ENCODE measurements at places on chromosomes 3 and 15. TPM values are rescaled to one million over a fixed set of nuclear protein-coding genes. Genes with fewer than 3 reads are reported as not detected.

Gene STOML1
- total RNA-seq, result 15.2 TPM

Gene SOX14
- not detected for total RNA-seq

Gene KLF15
- not detected for total RNA-seq

Gene GNAT1
- not detected for total RNA-seq

Gene RAB11A
- total RNA-seq, result 187 TPM

Gene KIF23
- 1.1 TPM for total RNA-seq

Gene SRGAP3
- total RNA-seq, result 1.4 TPM

Gene BFSP2
- total RNA-seq, result not detected

Gene CLDN1
- 0.32 TPM for total RNA-seq

DNA sequence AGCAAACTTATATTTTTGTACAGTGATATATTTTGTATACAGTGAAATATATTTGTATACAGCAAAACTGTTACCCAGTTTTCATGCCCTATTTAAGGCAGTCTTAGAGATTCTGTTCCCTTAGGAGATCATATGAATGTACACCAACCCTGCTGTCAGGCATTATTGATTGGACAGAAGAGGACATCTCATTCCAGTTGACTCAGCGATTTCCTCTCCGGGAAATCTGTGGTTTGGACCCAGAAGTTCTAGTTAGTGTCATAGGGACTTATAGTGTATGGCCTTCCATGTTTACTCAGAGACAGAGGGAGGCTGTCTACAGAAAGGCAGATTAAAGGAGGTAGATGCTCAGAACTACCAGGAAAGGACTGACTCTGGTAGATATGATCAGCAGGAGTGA lies 318.8 kb upstream of the KCNMB2 start:
- no peak overlapping the region for H3K4me3 ChIP-seq
- no peaks in the 10 kb centered on the region for H3K4me1 ChIP-seq
- no peak overlapping the region for H3K27ac ChIP-seq
- no peaks in the 10 kb centered on the region for H3K27me3 ChIP-seq

GRCh38 chr3:29247088-29247745 lies 33.7 kb upstream of the RBMS3 start:
- no peaks in the 10 kb centered on the region for H3K36me3 ChIP-seq
- no peak overlapping the region for H3K27ac ChIP-seq
- no peaks in the 10 kb centered on the region for H3K4me1 ChIP-seq

- H3K27me3 ChIP-seq, result no peaks in the 10 kb centered on the region
- no peak for DNase-seq
- H3K4me1 ChIP-seq, result no peaks in the 10 kb centered on the region
- H3K4me3 ChIP-seq, result no peak overlapping the region
- H3K27ac ChIP-seq, result no peak overlapping the region
- H3K36me3 ChIP-seq, result no peaks in the 10 kb centered on the region
Observed at GRCh38 chr3:189806171-189806951, 175.2 kb downstream of the TP63 start.

DNA sequence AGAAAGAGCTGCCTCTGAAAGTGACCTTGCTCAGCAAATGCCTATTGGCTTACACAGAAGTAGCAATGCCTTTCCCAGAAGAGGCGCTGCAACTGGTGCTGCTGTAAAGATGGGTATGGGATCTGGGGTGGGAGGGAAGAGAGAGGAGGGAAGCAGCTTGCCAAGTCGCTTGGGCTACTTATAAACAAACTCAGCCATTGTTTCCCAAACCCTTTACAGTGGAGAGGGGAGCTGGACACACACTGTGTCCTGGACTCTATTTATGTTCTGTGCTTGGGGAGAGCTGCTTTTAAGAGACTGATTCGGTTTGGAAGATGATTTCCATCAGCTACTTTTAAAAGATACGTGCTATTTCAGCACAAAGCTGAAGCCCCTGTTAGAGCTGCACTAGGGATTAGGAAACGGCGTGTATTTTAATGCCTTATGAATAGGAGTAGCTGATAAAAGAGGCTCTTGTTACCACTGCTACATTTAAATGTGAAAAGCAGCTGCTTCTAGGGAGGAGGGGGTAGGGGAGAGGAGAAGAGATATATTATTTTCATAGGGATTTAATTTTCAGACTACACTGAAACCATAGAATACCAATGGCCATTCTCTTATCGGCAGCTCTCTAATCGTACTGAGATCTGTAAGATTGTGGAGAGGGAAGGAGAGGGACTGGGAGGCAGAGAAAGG lies 440.6 kb downstream of the MCTP2 start:
- no peak for DNase-seq
- H3K27me3 ChIP-seq, result no peaks in the 10 kb centered on the region
- H3K4me3 ChIP-seq, result no peak overlapping the region
- H3K27ac ChIP-seq, result no peak overlapping the region
- no peaks in the 10 kb centered on the region for H3K36me3 ChIP-seq

- H3K4me3 ChIP-seq, result no peak overlapping the region
- no peak overlapping the region for H3K27ac ChIP-seq
- no peak for DNase-seq
- no peaks in the 10 kb centered on the region for H3K27me3 ChIP-seq
- H3K4me1 ChIP-seq, result peaks cover 17% of the 10 kb centered on the region
Observed at GRCh38 chr3:31581660-31582059, 48.9 kb downstream of the STT3B start.

DNA sequence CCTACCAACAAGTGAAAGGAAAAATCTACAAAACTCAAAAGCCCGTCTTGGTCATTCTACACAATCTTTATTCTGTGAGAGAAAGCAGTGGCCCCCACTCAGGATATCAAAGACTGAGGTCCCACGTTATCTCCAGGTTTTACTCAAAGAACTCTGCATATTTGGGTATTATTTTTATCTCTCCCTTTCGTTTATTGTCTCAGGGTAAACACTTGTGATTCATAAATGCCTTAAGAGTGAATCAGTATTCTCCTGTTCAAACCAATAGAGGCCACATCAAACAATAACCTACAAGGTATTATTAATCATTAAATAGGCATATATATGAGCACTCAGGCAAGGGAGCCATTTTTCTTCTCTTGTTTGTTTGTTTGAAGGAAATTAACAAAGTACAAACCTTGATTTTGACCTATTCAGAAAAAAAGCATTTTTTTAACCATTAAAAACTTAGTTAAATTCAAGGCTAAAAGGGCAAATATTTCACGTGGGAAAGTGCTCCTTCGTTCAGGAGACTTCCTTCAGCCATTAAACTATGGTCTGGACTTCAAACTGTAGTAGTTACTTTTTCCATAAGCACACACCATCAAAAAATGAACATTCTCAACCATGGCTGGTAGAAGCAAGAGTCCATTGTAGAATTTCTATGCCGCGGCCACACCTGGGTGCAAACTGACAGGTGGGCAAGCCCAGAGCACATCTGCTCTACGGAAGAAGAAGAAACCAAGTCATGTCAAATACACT lies 13.9 kb upstream of the HES1 start:
- DNase-seq, result no peak
- no peak overlapping the region for H3K27ac ChIP-seq
- H3K4me1 ChIP-seq, result no peaks in the 10 kb centered on the region
- no peak overlapping the region for H3K4me3 ChIP-seq
- H3K36me3 ChIP-seq, result no peaks in the 10 kb centered on the region

DNA sequence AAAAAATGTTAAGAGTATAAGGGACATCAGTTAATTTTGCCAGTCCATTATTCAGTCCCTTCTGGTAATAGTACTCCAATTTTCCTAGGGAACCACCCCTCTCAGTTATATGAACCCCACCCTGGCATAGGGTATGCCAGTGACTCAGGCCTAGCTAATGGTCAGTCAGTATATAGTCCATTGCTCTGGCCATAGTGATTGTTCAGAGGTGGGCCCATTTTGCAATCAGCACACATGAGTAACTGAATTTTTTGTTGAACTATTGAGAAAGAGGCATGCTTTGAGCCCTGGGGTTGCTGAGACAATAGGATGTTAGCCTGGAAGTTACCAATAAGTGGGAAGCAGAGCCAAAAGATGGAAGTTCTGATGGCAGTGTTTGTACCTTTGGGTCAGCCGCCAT lies 4.1 kb downstream of the LRCH3 start:
- H3K27me3 ChIP-seq, result no peaks in the 10 kb centered on the region
- no peak for DNase-seq
- H3K4me1 ChIP-seq, result peaks cover 17% of the 10 kb centered on the region
- no peak overlapping the region for H3K4me3 ChIP-seq

GRCh38 chr3:55065331-55065730 lies 137.5 kb upstream of the LRTM1 start:
- no peaks in the 10 kb centered on the region for H3K4me1 ChIP-seq
- H3K27me3 ChIP-seq, result no peaks in the 10 kb centered on the region
- no peak overlapping the region for H3K4me3 ChIP-seq
- no peak for DNase-seq
- H3K27ac ChIP-seq, result no peak overlapping the region

- H3K27me3 ChIP-seq, result no peaks in the 10 kb centered on the region
- H3K27ac ChIP-seq, result no peak overlapping the region
- no peak overlapping the region for H3K4me3 ChIP-seq
- no peaks in the 10 kb centered on the region for H3K4me1 ChIP-seq
- DNase-seq, result no peak
Observed at GRCh38 chr15:65327651-65328393, 23.3 kb downstream of the RNU5B-1 start.

DNA sequence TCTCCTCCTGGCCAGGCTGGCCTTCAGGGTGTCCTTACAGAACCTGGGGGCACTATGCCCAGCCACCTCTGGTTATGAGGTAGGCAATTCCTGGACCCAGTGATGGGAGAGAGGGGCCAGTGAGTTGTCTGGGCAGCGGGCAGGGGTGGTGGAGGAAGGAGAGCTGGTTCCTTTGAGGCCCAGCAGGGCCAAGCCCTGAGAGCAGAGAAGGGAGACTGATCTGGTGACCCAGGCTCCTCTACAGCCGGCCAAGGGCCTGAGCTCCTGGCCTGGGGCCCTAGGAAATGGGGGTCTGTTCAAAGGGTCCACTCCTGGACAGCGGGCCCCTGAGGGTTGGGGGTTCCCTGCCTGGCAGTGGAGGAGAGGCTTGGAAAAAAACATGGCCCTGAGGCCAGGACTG lies 7.9 kb downstream of the SLC38A3 start:
- no peak overlapping the region for H3K27ac ChIP-seq
- no peaks in the 10 kb centered on the region for H3K36me3 ChIP-seq
- H3K4me3 ChIP-seq, result no peak overlapping the region
- no peaks in the 10 kb centered on the region for H3K4me1 ChIP-seq
- no peak for DNase-seq

DNA sequence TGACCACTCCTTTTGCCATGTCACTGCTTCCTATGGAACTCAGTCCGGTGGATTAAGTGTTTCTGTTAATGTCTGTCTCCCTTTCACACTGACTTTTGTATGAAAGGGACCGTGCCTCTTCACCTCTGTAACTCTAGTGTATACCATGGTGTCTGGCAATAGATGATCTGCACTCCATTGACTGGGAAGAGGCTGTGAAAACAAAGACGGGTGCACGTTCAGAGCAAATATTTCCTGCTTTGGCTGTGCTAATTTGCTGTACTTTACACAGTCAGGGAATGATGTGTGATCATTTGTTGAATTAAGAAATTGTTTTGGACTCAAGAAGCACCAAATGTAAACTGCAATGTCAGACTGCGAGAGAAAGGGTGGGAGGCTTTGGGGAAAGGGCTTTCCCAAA lies 315.2 kb downstream of the RORA start:
- H3K36me3 ChIP-seq, result no peaks in the 10 kb centered on the region
- H3K4me1 ChIP-seq, result peaks cover 5% of the 10 kb centered on the region
- no peaks in the 10 kb centered on the region for H3K27me3 ChIP-seq
- no peak overlapping the region for H3K27ac ChIP-seq

DNA sequence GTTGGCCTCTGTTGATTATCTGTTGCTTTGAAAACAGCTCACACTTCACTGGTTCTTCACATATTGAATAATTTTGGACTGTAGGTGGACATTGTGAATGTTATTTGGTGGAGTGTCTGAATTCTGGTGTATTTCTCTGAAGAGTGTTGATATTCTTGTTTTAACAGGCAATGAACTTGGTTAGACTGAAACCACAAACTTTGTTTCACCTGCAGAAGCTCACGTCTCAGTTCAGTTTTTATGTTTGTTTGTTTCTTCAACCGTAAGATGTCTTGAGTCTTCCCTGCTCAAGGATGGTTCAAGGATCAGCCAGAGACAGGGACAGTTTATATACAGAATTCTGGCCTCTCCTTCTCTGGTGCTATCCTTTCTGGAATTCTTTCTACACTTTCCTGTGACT lies 43.6 kb downstream of the C3orf20 start:
- no peaks in the 10 kb centered on the region for H3K4me1 ChIP-seq
- no peak overlapping the region for H3K4me3 ChIP-seq
- DNase-seq, result no peak

- no peaks in the 10 kb centered on the region for H3K36me3 ChIP-seq
- DNase-seq, result no peak
- no peaks in the 10 kb centered on the region for H3K4me1 ChIP-seq
Observed at GRCh38 chr3:188113756-188114155, 40.2 kb upstream of the LPP start.

DNA sequence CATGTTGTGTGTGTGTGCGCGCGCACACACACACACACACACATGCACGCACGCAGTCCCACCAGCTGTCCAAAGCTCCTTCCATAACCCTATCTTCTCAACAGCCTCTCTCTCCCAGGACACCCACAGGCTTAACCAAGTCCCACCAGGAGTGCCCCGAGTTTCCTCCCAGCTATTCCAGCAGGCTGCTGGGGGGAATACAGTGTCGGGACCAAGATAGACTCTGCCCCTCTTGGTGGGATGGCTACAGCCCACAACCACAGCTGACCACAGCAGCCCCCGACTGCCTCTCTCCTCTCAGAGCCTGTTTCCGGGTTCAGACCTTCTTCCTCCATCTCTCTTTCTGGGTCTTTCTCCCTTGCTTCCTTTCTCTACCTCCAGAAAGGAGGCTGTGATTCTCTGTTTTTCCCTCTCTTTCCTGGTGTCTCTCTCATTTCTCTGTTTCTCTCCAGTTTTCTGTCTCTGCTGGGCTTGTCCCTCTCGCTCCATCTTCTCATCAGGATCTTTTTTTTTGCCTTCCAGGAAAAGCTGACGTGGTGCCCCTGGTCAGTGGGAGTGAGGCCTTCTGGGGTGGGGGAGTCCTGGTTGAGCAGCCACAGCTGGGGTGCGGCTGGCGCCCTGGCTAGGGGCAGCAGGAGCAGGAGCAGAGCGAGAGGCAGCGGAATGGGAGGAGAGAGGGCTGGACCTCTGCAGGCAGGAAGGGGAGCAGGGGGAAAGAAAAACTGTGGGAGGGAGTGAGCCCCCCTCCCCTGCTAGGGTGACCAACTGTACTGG lies 3.3 kb upstream of the ISLR start:
- no peaks in the 10 kb centered on the region for H3K27me3 ChIP-seq
- H3K27ac ChIP-seq, result no peak overlapping the region
- H3K4me3 ChIP-seq, result no peak overlapping the region
- no peaks in the 10 kb centered on the region for H3K36me3 ChIP-seq
- no peaks in the 10 kb centered on the region for H3K4me1 ChIP-seq
- DNase-seq, result no peak

DNA sequence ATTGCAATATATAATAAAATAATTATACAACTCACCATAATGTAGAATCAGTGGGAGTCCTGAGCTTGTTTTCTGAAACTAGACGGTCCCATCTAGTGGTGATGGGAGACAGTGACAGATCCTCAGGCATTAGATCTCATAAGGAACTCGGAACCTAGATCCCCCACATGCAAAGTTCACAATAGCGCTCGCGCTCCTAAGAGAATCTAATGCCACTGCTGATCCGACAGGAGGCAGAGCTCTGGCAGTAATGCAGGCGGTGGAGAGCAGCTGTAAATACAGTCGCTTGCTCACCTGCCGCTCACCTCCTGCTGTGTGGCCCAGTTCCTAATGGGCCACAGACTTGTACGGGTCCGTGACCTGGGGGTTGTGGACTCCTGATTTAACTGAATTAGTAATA lies 87.8 kb downstream of the P3H2 start:
- H3K4me3 ChIP-seq, result no peak overlapping the region
- no peaks in the 10 kb centered on the region for H3K4me1 ChIP-seq
- H3K27me3 ChIP-seq, result no peaks in the 10 kb centered on the region
- no peak for DNase-seq
- no peak overlapping the region for H3K27ac ChIP-seq
